GM23338 (cell line): ENCODE measurements at places on chromosomes 7 and 10. TPM values are rescaled to one million over a fixed set of nuclear protein-coding genes. Genes with fewer than 3 reads are reported as not detected.

The RELN gene
- total RNA-seq, result 0.19 and 0.76 TPM in 2 replicates

DNA sequence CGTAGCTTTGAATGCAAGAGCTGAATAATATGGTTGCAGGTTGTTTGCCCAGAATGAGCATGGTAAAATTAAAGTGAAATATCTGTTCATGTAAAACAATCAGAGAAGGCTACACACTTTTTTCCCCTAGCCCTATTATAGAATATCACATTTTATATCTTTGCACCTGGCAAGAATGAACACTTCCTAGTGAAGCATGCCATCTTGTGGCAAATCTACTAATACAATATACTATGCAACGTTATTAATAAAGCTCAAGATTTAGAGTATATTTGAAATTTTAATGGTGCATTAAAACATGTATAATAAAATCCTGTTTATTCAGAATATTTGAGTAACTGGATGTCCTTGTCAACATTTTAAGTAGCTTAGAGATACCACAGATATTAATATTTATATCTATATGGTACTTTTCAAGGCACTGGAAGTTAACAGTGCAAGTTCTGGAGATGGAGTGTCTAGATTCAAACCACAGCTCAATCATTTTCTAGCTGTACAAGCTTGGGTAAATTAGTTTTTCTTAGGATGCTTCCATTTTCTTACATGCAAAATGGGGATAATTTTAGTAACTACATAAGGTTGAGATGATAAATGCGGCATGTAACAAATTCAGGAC, 643.1 kb upstream of the SEMA3D start:
- DNase-seq, result no peak

DNA sequence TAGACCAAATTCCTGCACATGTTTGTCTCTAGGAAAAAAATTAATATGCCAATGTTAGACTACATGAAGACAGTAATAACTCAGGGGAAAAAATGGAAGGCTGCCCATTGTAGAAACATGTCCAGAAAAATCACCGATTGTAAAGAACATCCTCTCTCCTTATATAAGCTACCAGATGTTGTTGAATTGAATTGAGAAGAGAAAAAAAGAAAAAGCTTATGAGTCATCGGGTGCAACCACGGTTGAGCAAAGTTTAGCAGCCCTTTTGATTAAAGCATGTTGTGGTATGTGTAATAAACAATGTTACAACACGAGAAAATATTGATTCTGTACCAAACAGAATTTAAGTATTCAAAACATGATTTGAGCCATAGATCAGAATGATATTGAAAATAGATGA, 102.3 kb upstream of the ARHGAP21 start:
- no peak for DNase-seq

- no peak for DNase-seq
Observed at GRCh38 chr10:2914741-2915140, 152.6 kb upstream of the PFKP start.

GRCh38 chr7:134293002-134293740, 23.6 kb downstream of the SLC35B4 start:
- no peak for DNase-seq

DNA sequence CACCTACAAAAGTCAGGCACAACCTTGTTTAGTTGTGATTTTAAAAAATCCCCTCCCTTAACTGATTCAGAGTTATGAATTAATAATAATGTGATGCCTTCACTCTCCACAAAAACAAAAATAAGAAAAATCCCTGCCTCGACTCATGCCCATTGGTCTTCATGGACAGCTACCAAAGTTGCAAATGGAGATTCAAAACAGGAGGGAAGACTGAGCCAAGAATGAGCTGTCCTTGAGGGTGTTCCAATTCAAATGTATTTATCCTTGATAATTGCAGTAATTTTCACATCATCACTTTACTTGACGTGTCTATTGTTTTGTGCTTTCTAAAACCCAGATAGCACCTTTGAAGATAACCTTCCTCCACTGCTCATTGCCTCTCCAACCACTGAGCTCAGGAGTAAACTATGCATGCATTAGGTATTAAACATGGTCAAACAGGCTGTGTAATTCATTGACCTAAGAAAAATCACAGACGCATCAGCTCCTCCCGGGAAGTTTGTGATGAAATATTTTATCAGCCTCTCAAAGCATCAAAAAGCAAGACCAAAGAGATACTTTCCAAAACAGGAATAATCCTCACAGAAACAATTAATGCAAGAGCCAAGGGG, 712.7 kb upstream of the IGFBP3 start:
- no peak for DNase-seq

DNA sequence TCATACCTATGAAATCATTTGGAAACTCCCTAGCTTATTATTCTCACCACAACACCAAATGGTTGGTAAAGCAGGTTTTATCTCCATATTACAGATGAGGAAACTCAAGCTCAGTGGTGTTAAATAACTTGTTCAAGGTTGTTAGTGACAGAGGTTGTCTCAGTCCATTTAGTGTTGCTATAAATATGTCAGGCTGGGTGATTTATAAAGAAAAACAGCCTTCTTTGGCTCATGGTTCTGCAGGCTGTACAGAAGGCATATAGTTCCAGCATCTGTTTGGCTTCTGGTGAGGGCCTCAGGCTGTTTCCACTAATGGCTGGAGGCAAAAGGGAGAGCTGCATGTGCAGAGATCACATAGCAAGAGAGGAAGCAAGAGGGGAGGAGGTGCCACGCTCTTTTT, 96.6 kb downstream of the ZNF438 start:
- DNase-seq, result no peak

GRCh38 chr7:56605146-56605545, 488.9 kb upstream of the NUPR2 start:
- DNase-seq, result no peak
